ENCODE measurements at places on chromosomes 2 and 18.

- DNase-seq: no peak
Observed at GRCh38 chr2:71851094-71851750, 296.4 kb downstream of the CYP26B1 start.

DNA sequence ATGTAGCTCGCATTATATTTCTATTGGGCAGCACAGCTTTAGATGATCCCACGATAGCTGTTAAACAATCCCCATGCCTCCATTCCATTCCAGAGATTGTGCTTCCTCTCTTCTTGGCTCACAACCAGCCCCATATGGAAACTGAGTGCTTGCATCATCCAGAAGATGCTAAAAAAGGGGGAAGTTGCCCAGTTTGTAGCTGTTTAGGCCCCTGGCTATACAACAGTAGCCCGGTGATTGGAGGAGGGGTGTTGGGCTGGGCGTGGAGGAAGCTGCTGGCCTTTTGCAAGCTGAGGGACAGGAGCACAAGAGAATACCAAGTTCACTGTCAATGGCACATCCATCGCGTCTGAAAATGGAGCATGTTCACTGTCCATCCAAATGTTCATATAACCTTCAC, 360.2 kb downstream of the ALK start:
- DNase-seq: no peak

GRCh38 chr2:222290401-222290735, 8.4 kb downstream of the PAX3 start:
- DNase-seq: no peak

- no peak for DNase-seq
Observed at GRCh38 chr2:71336802-71337201, 5.2 kb downstream of the ZNF638 start.

DNA sequence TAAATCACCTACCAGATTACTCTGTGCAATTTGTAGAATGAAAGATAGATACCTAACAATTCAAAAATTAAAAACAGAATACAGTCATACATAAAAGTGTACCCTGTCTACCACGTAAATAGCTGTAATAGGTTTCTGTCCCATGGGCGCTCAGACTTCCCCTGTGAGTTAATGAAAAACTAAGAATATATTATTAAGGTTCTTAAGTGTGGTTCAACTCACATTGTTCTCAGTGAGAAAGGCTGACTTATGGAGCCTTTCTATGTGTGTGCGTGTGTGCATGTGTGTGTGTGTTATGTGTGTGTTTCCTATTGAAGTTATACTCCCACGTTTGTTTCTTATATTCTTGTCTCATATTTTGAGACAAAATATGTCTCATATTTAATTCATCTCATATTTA, 114.6 kb upstream of the CD302 start:
- no peak for DNase-seq

- DNase-seq: no peak
Observed at GRCh38 chr2:217878915-217879590, 123.7 kb downstream of the TNS1 start.

- DNase-seq: no peak
Observed at GRCh38 chr2:106232638-106233349, 38.7 kb upstream of the UXS1 start.

DNA sequence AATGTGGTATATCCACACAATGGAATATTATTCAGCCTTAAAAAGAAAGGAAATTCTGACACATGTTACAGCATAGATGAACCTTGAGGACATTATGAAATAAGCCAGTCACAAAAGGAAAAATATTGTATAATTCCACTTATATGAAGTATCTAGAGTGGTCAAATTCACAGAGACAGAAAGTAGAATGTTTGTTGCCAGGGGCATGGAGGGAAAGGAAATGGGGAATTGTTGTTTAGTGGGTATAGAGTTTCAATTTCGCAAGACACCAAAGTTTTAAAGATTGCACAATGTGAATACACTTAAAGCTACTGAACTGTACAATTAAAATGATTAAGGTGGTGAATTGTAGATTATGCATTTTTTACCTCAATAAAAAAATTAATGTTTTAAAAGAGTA, 92.9 kb downstream of the TXNL1 start:
- DNase-seq: no peak

- DNase-seq: no peak
Observed at GRCh38 chr18:63882333-63883141, 5.0 kb upstream of the SERPINB2 start.

DNA sequence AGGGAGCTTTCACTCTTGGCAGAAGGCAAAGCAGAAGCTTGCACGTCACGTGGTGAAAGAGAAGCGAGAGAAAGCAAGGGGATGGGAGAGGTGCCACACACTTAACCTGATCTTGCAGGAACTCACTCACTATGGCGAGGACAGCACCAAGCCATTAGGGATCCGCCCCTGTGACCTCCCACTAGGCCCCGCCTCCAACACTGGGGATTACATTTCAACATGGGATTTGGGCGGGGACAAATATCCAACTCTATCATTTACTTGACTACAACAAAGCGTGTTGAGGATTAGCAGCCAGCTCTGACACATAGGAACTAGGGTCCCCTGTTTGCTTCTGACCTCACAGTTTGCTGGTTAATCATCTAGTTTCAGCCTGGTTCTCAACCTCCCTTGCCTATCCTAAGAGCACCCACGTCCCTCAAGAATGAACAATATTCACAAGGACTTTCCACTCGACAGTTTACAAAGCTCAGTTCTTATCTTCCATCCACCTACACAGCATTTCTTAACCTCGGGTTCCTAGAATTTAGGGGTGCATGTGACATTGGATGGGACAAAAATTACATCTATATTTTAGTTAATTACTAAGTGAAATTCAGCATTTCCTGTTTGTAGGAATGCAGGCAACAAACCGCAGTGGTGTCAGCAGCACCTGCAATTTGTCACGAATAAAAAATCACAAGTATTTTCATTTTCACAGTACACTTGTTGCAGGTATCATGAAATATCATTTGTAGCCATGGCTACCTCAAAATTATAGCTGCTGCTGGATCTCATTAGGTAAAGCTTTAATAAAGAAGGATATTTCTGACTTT, 36.0 kb downstream of the LBH start:
- DNase-seq: no peak

DNA sequence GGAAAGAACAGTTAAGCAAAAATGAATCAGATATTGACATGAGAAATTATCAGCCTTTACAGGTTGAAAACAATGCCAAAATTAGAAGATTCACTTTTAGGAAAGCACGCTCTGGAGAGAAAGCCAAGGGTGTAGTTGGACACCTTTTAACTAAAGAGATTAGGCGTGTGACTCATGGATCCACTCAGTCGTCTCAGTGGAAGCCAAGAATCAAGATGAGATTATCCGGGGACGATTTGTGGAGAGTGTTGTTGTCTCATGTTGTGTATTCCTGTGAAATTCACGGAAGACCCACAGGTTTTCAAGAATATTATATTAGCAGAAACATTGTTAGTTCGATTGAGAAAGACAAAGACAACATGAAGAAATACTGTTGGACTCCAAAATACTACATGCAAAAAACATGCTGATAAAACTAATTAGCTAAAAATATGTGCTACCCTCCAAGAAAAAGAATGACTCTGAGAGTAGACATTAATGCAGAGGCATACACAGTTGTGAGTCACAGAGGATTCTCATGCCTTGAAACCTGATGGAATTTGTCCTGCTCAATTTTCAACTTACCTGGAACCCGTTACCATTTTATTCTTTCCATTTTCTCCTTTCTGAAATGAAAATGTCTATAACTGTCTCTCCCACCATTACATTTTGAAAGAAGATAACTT, 192.1 kb upstream of the RND3 start:
- DNase-seq: no peak

GRCh38 chr2:46800218-46800617, 115.4 kb downstream of the MCFD2 start:
- no peak for DNase-seq

DNA sequence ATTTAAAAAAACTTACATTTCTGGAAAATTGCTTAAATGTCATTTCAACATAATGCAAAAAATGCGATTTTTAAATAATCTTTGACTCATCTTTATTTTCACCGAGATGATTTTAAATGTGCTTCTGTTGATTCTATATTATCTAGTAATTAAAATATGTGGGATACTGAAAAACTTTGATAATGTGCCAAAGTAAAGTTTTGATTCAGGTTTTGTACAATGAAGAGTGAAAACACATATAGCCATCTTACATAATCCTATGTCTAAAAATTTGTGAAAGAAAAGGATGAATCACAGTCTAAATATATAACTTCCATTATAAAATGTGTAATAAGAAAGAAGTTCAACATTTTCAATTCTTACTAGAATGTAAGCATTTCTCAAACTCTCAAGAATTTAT, 204.3 kb upstream of the ZC3H15 start:
- no peak for DNase-seq

GRCh38 chr18:79321625-79322405, 73.9 kb upstream of the NFATC1 start:
- DNase-seq: peak; percentile 63

- DNase-seq: no peak
Observed at GRCh38 chr2:17780546-17780945, 26.6 kb downstream of the GEN1 start.

DNA sequence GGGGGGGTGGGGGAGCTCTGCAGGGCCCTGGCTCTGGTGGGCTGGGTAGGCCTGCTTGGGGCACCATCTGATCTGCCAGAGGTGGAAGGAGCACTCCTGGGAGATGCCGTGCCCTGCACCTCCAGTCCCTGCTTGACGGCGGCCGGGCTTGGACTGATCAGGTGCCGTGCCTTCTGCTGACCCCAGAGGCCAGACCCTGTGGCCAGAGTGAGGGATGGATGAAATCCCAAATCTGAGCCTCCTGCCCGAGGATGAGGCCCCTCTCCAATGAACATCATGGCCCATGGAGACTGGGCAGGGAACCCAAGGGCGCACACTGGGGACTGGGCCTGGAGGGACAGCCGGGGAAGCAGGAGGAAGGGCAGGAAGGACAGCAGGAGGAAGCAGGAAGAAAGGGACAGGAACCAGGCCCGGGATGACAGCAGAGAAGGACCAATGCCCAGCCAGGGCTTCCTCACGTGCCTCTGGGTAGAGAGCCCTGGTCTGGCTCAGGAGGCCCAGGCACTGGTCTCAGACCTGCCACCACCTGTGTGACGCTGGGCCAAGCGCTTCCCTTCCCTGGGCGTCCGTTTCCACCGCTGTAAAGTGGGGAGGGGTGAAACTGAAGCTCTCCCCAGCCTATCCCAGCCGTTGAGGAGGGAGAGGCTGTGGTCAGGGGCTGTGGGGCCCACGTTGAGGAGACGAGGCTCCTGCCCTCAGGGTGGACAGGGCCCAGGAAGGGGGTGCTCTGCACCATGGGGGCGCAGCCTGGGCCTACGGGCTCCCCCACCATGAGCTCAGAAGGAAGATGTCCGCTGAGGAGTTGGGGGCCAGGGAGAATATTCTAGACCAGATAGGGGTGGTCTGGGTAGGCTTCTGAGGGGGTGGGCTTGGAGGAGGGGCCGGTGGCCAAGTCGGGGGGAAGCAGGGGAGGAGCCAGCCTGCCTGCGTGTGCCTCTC, 1.0 kb upstream of the GPR35 start:
- DNase-seq: no peak

DNA sequence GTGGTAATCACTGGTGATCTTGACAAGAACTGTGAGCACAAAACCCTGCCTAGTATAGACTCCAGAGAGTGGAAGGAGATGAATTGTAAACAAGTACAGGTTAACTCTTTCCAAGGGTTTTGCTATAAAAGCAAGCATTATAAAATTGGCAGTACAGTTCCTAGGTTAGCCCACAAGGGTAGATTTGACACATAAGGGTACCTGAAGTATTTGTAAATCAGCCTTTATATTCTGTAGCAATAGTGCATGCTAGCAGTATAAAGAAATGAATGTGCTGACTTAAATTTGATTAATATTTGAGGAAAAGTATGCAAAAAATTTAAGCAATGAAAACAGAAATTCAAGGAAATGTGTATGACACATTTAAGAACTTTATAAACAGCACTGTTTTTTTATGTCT, 42.4 kb downstream of the SP3 start:
- no peak for DNase-seq

DNA sequence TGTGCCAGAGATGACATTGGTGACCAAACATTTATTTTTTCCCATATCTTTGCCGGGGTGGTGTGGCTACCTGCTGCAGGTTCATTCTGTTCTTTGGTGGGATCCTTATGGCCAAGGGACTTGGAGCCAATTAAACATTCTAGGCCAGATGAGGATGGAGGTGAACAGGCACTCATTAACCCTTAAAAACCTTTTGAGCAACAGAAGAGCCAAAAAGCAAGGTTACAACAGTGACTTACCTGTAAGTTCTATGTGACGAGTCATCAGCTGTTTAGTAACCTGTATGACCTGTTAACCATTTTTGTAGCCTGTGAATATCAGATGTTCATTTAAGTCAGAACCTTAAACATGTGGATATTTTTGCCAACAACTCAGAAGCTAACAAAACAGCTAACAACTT, 105.6 kb downstream of the XRCC5 start:
- DNase-seq: no peak

DNA sequence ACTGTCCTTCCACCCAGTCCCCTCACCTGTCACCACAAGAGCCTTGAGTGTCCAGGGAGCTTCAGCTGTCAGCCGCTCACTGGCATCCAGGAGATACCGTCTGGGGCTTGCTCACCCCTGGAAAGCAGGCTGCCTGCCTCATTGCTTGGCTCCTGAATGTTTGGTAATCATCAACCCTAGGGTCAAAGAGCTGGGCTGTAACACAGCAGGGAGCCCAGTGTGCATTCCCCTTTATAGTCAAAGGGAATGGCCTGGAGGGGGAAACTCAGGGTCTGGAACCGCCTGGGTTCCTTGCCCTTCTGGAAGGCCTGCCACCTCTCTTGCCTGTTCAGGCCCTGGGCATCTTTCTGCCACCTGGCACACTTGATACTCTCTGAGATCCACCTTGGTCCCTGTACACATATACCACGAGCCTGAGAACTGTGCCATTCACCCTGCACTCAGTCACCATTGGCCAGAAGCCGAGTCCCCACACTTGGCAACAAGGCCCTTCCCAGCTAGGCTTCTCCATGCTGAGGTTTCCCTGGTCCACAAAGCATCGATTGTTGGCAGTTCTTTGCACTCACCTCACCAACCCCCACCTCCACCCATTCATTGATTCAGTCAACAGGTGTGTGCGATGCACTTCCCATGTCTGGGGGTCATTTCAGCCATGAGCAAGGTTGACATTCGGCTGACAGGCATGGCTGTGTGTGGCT, 35.0 kb downstream of the TPRKB start:
- DNase-seq: no peak

DNA sequence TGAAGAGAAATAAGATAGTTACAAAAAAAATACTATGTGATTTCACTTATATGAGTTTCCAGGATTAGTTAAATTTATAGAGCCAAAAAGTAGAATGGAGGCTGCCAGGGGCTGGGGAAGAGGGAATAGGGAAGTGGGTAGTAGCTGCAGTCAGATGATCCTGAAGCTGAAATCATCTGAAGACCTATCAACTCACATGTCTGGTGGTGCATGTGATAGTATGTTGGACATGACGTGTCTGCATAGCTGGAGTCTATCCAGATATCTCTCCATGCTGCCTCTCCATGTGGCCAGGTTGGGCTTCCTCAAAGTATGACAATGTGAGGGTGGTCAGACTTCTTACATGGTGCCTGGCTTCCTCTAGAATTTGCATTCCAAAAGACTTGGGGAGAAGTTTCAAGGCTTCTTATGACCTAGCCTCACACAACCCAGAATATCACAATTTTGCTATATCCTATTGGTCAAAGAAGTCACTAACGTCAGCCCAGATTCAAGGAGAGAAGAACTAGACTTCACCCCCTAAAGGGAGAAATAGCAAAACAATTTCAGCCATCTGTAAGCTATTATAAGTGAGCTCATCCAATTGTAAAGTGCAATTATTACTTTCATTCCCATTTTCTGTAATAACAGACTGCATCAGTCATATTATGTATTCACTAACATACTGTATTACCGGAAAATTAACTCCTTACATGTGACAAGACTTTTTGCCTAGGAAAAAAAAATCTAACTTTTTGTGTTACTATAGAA, 14.0 kb upstream of the ZNF396 start:
- no peak for DNase-seq

- no peak for DNase-seq
Observed at GRCh38 chr2:197200051-197200761, 110.4 kb downstream of the ANKRD44 start.

Measured in COR-L47 (cell line).